ENCODE measurements at places on chromosomes 1 and 21. TPM values are rescaled to one million over a fixed set of nuclear protein-coding genes. Genes with fewer than 3 reads are reported as not detected.

Gene PLEKHA6
- 4.5 TPM for total RNA-seq

Gene ORC1
- total RNA-seq = 0.94 TPM

Gene KPRP
- not detected for total RNA-seq

Gene PTCH2
- 0.83 TPM for total RNA-seq

Gene MROH7
- 2.5 TPM for total RNA-seq

Gene SLC35F3
- total RNA-seq = 0.40 TPM

Gene FAM78B
- 1.1 TPM for total RNA-seq

Gene COL6A1
- total RNA-seq = 104 TPM

Gene RPE65
- total RNA-seq = not detected

Gene CYP4X1
- total RNA-seq = 61.3 TPM

Gene HFM1
- total RNA-seq = 0.30 TPM

Gene MATN1
- not detected for total RNA-seq

Gene GBP4
- total RNA-seq = 27.4 TPM

Gene LMX1A
- not detected for total RNA-seq

Gene SPEN
- total RNA-seq = 41.5 TPM

Gene FCER1A
- total RNA-seq = 0.98 TPM

Gene LCE3E
- not detected for total RNA-seq

Gene DYNLT4
- total RNA-seq = 5.3 TPM

Gene CLEC20A
- total RNA-seq = not detected

Gene SPATA21
- not detected for total RNA-seq

Gene ELAPOR1
- total RNA-seq = 23.6 TPM

Gene FBLIM1
- 49.5 TPM for total RNA-seq

Gene MPZL1
- 72.7 TPM for total RNA-seq

Gene TMEM54
- 85.3 TPM for total RNA-seq

Gene OR2T29
- total RNA-seq = not detected

Gene GJA9
- total RNA-seq = not detected

Gene FAM3B
- 4.2 TPM for total RNA-seq

Gene TDRD10
- total RNA-seq = 19.4 TPM

Gene HTR1D
- 0.46 TPM for total RNA-seq

Gene RAB3B
- not detected for total RNA-seq

Gene CCDC17
- total RNA-seq = 4.9 TPM

Gene NR1I3
- not detected for total RNA-seq

Gene ERICH3
- total RNA-seq = 3.6 TPM

Gene GPR37L1
- total RNA-seq = not detected

Gene CAMK2N1
- 18.7 TPM for total RNA-seq

Gene HLX
- total RNA-seq = 18.6 TPM

Gene TTC22
- total RNA-seq = 11.4 TPM

Gene AK5
- total RNA-seq = not detected

Gene BCL2L15
- total RNA-seq = 1.4 TPM

Gene SLC1A7
- 1.3 TPM for total RNA-seq

Gene LRRC7
- not detected for total RNA-seq

Gene CELA3B
- not detected for total RNA-seq

Gene NKAIN1
- not detected for total RNA-seq

Gene CRNN
- not detected for total RNA-seq

Gene DAB1
- not detected for total RNA-seq

Gene TCHHL1
- total RNA-seq = not detected

Gene TTC24
- total RNA-seq = not detected

Gene S100A14
- 142 TPM for total RNA-seq

Gene HCRTR1
- not detected for total RNA-seq

Gene C1orf87
- total RNA-seq = 13.6 TPM

Gene FCAMR
- total RNA-seq = not detected

Gene RAB42
- total RNA-seq = 5.8 TPM

Gene AADACL3
- not detected for total RNA-seq

Gene BCL10
- 31.0 TPM for total RNA-seq

Data from upper lobe of left lung (tissue), 6 donors.